ENCODE measurements at places on chromosomes 3 and 15.

DNA sequence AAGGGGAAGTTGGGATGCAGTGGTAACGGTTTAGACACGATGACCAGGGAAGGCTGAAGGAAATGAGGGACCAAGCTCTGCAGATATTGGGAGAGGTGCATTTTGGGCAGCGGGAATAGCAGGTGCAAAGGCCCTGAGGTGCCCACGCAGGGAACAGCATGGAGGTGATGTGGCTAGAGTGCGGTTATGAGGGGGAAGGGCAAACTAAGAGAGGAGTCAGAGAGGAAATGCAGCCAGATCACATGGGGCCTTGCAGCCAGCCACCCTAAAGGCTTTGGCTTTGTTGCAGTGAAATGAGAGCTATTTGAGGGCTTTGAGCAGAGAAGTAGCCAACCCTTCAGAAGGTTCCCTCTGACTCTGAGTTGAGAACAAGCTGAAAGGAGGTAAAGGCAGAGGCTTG lies 2.6 kb downstream of the SPATA12 start:
- no peaks in the 10 kb centered on the region for H3K4me1 ChIP-seq
- DNase-seq, result no peak

- peak; percentile 40 for DNase-seq
- peak overlapping the region; percentile 62 for H3K4me3 ChIP-seq
- peaks cover 60% of the 10 kb centered on the region for H3K27me3 ChIP-seq
Observed at GRCh38 chr3:123447749-123448517, 957 bp downstream of the ADCY5 start.

GRCh38 chr3:51686512-51687215 lies 15.6 kb downstream of the TEX264 start:
- peak; percentile 51 for DNase-seq
- H3K4me1 ChIP-seq, result peaks cover 78% of the 10 kb centered on the region
- peaks cover 25% of the 10 kb centered on the region for H3K36me3 ChIP-seq
- peak overlapping the region; percentile 91 for H3K27ac ChIP-seq

GRCh38 chr3:68088216-68088615 lies 433.8 kb upstream of the SUCLG2 start:
- no peaks in the 10 kb centered on the region for H3K27me3 ChIP-seq
- H3K27ac ChIP-seq, result peak overlapping the region; percentile 79
- H3K4me1 ChIP-seq, result peaks cover 60% of the 10 kb centered on the region
- peak; percentile 54 for DNase-seq
- no peaks in the 10 kb centered on the region for H3K36me3 ChIP-seq
- peak overlapping the region; percentile 50 for H3K4me3 ChIP-seq

GRCh38 chr3:11711876-11712275 lies 68.2 kb upstream of the VGLL4 start:
- H3K36me3 ChIP-seq, result no peaks in the 10 kb centered on the region
- H3K27ac ChIP-seq, result no peak overlapping the region
- peaks cover 10% of the 10 kb centered on the region for H3K4me1 ChIP-seq
- H3K4me3 ChIP-seq, result no peak overlapping the region
- DNase-seq, result no peak

GRCh38 chr3:62109534-62109933 lies 263.8 kb downstream of the FEZF2 start:
- no peak overlapping the region for H3K27ac ChIP-seq
- H3K4me3 ChIP-seq, result no peak overlapping the region
- H3K4me1 ChIP-seq, result no peaks in the 10 kb centered on the region
- no peaks in the 10 kb centered on the region for H3K36me3 ChIP-seq

DNA sequence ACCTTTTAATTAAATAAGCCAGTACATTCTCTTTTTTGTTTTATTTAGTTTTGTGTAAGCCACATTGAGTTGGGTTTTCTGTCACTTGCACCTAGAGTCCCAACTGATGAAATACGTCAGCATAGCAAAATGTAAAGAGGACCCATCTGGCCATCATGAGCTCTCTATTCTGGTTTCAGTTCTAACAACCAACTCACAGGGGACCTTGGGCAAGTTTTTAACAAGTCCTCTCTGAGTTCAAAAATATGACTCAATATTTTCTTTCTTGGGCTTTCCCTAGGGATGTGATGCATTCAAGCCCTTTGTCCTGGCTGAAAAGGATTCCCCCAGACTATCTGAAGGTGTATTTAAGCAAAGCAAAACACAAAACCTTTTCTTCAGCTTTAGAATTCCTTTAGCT lies 32.9 kb downstream of the PLCH1 start:
- no peak overlapping the region for H3K27ac ChIP-seq
- no peaks in the 10 kb centered on the region for H3K36me3 ChIP-seq
- no peak overlapping the region for H3K4me3 ChIP-seq
- no peaks in the 10 kb centered on the region for H3K4me1 ChIP-seq
- no peak for DNase-seq

GRCh38 chr3:177601152-177601551 lies 403.9 kb upstream of the TBL1XR1 start:
- H3K36me3 ChIP-seq, result peaks cover 4% of the 10 kb centered on the region
- no peak overlapping the region for H3K4me3 ChIP-seq
- H3K27ac ChIP-seq, result peak overlapping the region; percentile 10
- no peaks in the 10 kb centered on the region for H3K27me3 ChIP-seq

DNA sequence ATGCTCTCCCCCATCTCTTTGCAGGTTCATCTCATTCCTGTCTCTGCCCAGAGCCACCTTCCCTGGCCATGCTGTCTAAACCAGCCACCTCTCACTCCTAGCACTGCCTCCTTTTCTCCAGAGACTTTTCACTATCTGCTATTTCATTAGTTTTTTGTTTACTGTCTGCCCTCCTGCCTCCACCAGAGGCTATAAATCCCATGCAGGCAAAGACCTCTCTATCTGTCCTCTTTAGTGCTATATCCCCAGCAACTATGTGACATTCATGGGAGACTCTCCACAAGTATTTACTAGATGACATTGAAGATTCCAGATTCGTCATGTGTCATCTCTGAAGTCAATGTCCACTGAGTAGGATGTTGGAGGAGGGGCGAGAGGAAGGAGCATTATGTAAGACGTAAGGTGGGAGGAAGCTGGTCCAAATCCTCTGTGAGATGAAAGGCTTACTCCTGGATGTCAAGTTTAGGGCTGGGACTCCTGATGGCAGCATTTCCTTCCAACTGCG lies 3.4 kb upstream of the FAM43A start:
- H3K4me3 ChIP-seq, result no peak overlapping the region
- peaks cover 6% of the 10 kb centered on the region for H3K36me3 ChIP-seq
- no peaks in the 10 kb centered on the region for H3K27me3 ChIP-seq
- DNase-seq, result no peak

DNA sequence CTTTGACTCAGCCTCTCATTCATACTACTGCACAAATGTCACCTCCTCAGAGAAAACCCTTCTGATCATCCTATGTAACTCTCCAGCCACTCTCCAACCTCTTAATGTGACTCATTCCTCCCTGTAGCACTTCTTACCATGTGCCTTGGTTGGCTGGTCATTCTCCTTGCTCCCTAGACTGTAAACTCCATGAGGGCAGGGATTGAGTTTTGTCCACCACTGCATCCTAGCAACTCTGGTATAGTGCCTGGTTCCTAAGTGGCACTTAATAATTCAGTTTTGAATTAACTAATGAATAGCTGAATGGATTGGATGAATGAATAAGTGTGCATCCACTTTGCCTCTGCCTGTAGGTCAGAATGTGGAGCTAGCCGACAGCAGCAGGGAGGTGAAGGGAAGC lies 202.5 kb upstream of the HES1 start:
- no peak overlapping the region for H3K27ac ChIP-seq
- peaks cover 20% of the 10 kb centered on the region for H3K27me3 ChIP-seq
- no peak for DNase-seq
- H3K4me3 ChIP-seq, result no peak overlapping the region
- H3K4me1 ChIP-seq, result no peaks in the 10 kb centered on the region

- H3K36me3 ChIP-seq, result no peaks in the 10 kb centered on the region
- H3K4me1 ChIP-seq, result no peaks in the 10 kb centered on the region
- H3K27me3 ChIP-seq, result no peaks in the 10 kb centered on the region
Observed at GRCh38 chr3:104787306-104787705, 579.4 kb upstream of the ALCAM start.

GRCh38 chr3:28207000-28207733 lies 34.3 kb upstream of the CMC1 start:
- peaks cover 70% of the 10 kb centered on the region for H3K4me1 ChIP-seq
- H3K27me3 ChIP-seq, result no peaks in the 10 kb centered on the region
- no peak for DNase-seq
- H3K27ac ChIP-seq, result peak overlapping the region; percentile 26

DNA sequence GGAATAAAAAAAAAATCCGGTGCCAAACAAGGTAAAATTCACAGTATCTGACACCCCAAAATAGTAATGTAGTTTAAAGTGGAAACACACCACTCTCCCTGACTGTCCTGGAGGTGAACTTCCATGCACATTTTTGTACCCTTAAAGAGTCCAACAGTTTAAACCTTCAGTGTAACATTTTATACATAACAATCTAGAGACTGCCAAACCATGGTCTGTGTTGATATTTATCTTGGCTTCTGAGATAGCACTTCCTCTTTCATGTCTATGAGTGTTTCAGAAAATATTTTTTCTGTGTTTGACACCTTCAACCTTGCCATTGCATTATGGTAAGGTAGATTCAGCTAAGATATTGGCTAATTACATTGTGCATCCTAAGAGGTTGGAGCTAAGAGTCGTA lies 13.9 kb downstream of the TMEM45A start:
- no peaks in the 10 kb centered on the region for H3K4me1 ChIP-seq
- H3K27me3 ChIP-seq, result peaks cover 81% of the 10 kb centered on the region
- H3K27ac ChIP-seq, result no peak overlapping the region

DNA sequence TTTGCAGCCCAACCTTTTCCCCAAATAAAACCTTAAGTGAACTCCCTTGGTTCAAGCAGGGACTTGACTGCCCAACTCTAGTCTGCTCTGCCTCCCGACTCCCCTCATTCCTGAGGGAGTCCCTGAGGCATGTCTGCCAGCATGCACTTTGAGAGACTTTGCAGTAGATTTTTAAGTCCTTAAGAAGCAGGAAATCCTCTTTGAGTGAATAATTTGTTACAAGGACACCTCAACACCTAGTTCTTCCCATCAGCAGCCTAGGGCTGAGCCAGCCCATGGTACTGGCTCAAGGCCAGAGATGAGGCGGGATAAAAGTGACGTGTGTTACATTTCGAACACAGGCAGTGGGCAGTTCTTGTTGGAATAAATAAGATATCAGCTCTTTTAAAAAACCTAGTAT lies 204.3 kb upstream of the SLC2A2 start:
- no peak for DNase-seq
- no peak overlapping the region for H3K4me3 ChIP-seq
- peaks cover 41% of the 10 kb centered on the region for H3K4me1 ChIP-seq
- no peaks in the 10 kb centered on the region for H3K27me3 ChIP-seq
- peak overlapping the region; percentile 51 for H3K27ac ChIP-seq
- peaks cover 16% of the 10 kb centered on the region for H3K36me3 ChIP-seq

DNA sequence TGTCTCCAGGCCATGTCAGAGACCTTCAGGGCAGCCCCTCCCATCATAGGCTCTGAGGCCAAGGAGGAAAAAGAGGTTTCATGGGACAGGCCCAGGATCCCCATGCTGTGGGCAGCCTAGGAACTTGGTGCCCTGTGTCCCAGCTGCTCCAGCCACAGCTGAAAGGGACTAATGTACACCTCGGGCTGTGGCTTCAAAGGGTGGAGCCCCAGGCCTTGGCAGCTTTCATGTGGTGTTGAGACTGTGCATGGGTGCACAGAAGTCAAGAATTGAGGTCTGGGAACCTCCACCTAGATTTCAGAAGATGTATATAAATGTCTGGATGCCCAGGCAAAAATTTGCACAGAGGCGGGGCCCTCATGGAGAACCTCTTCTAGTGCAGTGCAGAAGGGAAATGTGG lies 6.6 kb upstream of the SSR3 start:
- no peaks in the 10 kb centered on the region for H3K4me1 ChIP-seq
- no peak overlapping the region for H3K4me3 ChIP-seq
- H3K27ac ChIP-seq, result no peak overlapping the region

DNA sequence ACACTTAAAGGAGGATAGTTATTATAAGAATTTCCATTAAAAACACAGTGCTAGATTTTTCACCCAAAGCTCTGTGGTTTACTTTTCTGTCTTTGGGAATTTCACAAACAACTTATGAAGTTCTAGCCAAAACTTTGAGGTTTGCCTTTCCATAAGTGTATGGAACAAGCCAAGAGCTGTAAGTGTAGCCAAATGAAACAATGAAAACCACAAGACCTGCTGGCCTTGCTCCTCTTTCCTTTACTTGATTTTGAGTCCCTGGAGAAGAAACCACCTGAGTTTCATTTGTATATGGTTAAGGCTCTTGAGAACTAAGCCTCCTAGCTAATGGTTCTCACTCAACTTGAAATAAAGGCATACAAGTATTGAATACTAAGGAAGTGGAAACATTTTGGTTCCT lies 365.3 kb upstream of the EPHA3 start:
- no peaks in the 10 kb centered on the region for H3K4me1 ChIP-seq
- DNase-seq, result no peak
- no peak overlapping the region for H3K4me3 ChIP-seq

GRCh38 chr3:27719314-27720003 lies 2.7 kb downstream of the EOMES start:
- H3K27me3 ChIP-seq, result peaks cover 11% of the 10 kb centered on the region
- H3K4me3 ChIP-seq, result peak overlapping the region; percentile 98
- H3K4me1 ChIP-seq, result peaks cover 70% of the 10 kb centered on the region
- H3K36me3 ChIP-seq, result peaks cover 80% of the 10 kb centered on the region

DNA sequence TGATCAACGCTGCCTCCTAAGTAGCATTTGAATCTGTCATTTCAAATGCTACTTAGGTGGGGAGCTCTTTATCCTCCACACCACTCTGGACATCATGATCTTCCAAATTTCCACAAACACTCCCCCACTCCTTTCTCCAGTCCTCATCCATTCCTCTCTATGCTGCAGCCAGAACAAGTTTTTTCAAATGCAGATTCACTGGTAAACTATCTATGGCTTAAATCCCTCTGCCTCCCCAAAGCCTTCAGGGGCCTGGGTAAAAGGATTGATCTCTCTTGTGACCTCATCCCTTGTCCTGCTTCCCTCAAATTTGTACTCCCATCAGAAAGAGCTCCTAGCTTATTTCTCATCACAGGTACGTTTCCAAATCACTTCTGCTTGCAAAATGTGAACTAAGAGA lies 1.3 kb upstream of the AEN start:
- no peak for DNase-seq
- peaks cover 10% of the 10 kb centered on the region for H3K27me3 ChIP-seq
- no peak overlapping the region for H3K4me3 ChIP-seq
- peaks cover 40% of the 10 kb centered on the region for H3K4me1 ChIP-seq
- H3K27ac ChIP-seq, result no peak overlapping the region
- H3K36me3 ChIP-seq, result peaks cover 8% of the 10 kb centered on the region

DNA sequence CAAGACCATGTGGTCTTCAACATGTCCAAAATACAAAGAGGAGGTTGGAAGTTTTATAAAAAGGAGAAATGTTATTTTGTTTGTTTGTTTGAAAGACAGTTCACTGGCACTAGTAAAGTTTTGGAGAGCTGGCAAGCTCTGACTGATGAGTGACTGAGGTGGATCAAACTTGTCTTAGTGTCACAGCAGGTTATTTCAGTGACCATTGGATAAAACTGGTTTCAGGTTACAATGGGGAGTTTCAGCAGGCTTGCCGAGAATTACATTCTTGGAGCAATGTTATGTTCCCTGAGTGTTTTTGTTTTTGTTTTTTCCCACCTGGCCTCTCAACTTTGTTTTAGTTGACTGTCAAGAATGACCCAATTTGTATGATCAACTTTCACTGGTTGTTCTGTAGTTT lies 414.5 kb upstream of the ARHGEF26 start:
- H3K36me3 ChIP-seq, result no peaks in the 10 kb centered on the region
- H3K4me1 ChIP-seq, result no peaks in the 10 kb centered on the region
- DNase-seq, result no peak
- peaks cover 71% of the 10 kb centered on the region for H3K27me3 ChIP-seq

GRCh38 chr3:12964711-12965612 lies 108.3 kb downstream of the IQSEC1 start:
- H3K27me3 ChIP-seq, result no peaks in the 10 kb centered on the region
- peaks cover 88% of the 10 kb centered on the region for H3K4me1 ChIP-seq
- H3K27ac ChIP-seq, result peak overlapping the region; percentile 22
